ENCODE measurements at places on chromosomes 1 and 21.

- DNase-seq = no peak
Observed at GRCh38 chr1:230828421-230828820, 39.9 kb downstream of the C1orf198 start.

DNA sequence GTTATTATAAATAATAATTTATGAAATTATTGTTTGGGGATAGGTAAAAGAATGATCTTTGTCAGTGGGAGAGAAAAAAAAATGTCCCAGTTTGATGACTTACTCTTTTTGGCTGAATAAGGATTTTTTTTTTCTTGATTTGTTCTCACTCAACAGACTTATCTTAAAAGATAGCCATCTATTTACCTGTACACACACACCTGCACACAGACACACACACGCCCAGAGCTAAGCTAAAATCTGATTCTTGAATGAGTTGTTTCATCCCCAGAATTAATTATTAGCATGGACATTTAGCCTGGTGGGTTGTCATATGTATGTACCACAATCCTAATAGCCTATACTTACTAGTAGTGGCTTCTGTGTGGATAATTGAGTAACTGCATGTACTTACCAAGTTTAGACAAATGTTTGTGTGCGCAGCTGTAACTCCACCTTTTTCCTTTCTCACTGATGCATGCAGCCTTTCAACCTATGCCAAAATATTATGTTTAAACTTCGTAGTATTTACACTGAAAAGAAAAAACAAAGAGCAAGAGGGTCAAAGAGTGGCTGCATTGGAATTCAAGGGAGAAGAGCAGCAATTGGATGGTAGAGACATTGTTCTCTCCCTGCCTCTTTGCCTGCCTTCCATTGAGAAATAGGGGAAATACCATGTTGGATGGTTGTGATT, 174.3 kb downstream of the ADGRL2 start:
- no peak for DNase-seq

DNA sequence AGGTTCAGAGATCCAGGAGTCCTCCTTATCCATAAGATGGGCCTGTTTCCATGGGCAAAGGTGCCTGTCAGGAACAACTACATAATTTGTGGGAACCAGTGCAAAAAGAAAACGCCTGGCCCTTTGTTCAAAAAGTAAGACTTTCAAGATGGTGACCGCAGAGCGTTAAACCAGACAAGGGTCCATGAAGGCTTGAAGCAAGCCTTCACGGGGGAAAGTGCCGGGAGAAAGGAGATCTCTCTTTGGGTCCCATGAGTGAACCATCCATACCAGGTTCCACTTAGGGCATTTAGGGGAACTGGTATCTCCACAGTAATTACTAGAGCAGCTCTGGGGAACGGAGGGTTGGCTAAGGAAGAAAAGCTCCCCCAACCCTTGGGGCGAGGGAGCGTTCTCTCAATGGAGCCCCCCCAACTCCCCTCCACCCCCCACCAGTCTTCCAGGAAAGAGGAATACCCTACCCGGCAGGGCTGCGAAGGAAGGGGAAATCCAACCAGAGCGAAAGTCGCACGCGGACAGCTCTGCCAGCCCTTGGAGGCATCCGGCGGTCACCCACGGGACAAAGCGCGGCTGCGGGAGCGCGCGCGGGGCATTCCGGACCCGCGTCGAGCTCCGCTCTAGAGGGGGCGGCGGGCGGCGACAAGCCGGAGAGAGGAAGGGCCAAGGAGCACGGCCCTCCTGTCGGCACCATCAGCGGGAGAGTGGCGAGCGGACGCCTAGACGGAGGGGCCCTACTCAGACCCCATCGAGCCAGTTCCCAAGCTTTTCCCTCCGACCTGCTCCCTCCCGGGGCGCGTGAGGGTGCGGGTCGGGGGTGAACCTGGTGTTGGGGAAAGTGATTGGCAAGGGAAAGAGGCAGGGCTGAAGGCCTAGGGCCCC, 687 bp upstream of the RASSF5 start:
- DNase-seq = no peak

- DNase-seq = no peak
Observed at GRCh38 chr21:33964706-33965325, 49.2 kb upstream of the ATP5PO start.

DNA sequence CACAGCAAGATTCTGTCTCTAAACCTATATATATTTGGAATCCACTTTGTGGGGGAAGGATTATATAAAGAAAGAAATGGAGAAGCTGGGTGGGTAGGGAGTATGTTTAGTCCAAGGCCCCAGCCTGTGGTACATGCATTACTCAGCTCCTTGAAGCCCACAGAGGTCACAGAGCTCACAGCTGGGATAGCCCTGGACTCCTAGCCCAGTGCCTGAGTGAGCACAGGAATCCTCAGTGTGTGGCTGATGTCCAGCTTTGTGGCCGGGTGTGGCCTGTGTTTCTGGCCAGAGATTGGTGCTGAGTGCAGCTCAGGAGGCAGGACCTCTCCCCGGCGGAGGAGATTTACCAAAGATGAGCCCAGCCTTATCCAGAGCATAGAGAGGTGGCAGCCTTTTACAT, 7.6 kb downstream of the CAPN9 start:
- DNase-seq = no peak

DNA sequence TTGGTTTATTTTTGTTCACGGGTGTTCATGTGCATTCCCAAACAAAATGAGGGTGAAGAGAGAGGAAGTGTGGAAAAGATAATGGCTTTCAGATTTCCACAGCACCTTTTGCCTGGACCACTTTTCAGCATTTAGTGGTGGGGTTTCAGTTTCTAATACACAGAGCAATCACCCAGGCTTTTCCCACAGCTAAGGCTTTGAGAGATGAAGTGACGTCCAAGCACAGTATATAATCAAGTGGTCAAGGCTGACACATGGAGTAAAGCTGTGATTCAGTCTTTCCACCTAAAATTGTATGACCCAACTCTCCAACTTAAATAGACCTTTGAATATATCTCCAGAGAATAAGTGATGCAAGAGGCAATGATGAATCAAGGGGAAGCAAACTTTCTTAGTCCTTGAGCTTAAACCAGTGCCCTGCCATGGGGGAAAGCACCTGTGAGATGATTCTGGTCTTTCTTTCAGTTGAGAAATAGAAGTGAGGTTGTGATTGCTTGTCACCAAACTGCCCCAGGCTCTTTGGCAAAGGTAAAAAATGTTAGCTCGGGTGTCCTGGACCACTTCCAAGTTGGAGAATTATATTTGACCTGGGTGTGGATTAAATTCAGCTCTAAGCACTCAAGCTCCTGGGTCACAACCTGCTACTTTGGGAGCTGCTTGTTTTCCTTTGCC, 2.4 kb upstream of the PIK3R3 start:
- no peak for DNase-seq

GRCh38 chr1:246187834-246188372, 319.2 kb downstream of the SMYD3 start:
- DNase-seq = no peak

- DNase-seq = no peak
Observed at GRCh38 chr1:22115286-22115685, 27.6 kb downstream of the WNT4 start.

DNA sequence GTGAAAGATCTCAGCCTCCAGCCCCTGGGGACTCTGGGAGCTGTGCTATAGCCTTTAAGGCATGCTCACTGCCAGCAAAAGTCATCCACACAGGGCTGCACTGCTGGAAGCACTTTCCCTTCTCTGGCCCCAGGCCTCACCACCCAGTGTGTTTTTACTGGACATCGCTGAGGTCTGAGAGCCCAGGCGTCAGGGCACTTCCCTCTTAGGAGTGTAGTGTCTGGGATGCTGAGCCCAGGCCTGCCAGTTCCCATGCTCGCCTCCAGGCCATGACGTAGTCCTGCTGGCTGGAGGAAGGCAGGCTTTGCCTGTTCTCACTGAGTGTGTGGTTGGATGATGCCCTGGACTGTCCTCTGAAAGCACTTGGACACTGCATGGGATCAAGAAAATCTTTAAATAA, 101.2 kb downstream of the GDAP2 start:
- DNase-seq = no peak

- DNase-seq = peak; percentile 89
Observed at GRCh38 chr1:154760469-154760933, 109.6 kb downstream of the KCNN3 start.

- DNase-seq = no peak
Observed at GRCh38 chr1:187143783-187144182, 315.0 kb downstream of the PLA2G4A start.

DNA sequence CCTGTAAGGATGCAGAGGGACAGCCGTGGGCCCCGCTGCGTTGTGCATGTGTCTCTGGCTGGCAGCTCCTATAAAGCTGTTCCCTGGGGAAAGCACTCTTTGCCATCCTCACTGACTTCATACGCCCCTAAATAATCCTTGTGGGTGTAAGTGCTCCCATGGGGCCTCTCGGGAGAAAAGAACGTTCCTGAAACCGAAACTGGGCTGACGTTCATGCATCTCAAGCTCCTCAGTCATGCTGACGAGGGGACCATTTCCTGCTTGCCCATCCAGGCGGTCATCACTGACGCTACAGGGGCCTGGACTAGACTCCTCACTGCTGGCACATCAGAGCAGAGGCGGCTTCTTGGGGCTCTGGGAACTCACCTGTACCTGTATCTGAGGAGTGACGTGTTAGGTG, 73.1 kb upstream of the USP24 start:
- DNase-seq = no peak

- DNase-seq = no peak
Observed at GRCh38 chr1:25216123-25216522, 16.2 kb downstream of the SYF2 start.

DNA sequence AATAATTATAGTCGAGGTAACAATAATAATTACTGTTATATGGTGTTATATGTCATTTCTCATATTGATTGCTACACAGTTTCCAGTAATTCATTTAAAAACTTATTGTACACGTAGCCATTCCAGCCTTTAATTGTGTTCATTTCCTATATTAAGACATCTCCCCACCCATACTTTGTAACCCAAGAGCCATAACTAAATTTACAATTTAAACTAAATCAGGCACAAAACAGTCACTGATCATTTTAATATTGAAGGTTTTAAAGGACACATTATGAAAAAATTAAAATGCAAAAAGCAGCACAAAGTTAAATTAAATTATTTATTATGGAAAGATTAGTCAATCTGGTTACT, 487.0 kb downstream of the DPYD start:
- no peak for DNase-seq

- no peak for DNase-seq
Observed at GRCh38 chr1:24558902-24559791, 3.3 kb downstream of the NCMAP start.

- no peak for DNase-seq
Observed at GRCh38 chr1:228814176-228814575, 78.9 kb downstream of the RHOU start.

DNA sequence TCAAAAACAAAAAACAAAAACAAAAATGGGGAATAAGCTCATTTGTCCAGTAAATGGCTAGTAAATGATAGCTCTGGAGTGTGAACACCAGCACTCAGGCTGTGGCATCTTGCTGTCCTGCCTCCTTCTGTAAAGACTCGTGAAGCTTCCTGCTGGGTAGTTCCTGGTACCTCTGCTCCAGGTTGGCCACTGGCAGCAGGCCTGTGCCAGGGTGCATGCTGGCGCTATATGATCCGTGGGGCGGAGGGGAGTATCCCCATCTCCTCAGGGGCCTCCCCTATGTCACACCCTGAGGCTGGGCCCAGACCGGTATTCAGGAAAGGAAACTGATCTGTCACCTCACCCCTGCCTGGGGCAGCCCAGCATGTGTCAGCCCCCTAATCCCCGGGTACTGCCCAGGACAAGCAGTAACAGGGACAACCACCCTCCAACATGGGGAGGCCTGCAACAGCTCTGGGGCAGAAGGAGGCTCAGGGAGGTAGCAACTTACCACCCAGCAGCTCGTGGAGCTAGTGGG, 14.1 kb downstream of the ALPL start:
- no peak for DNase-seq

DNA sequence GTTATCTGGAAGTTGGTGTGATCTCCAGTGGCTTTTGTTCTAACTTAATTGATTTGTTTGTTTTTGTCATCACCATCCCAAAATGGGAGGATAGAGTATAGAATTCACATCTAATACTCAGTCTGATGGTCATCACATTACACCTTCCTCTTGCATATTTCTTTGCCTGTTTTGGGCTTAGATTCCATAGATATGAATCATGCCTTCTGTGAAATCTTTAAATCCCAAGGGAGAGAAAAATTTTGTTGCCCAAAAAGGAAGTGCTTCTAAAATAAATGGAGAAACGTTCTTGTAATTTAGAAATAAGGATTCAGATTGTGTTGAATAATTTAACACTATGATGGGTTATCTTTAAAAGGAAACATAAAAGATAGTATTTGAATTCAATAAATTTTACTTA, 446.0 kb upstream of the LRRC7 start:
- DNase-seq = no peak

DNA sequence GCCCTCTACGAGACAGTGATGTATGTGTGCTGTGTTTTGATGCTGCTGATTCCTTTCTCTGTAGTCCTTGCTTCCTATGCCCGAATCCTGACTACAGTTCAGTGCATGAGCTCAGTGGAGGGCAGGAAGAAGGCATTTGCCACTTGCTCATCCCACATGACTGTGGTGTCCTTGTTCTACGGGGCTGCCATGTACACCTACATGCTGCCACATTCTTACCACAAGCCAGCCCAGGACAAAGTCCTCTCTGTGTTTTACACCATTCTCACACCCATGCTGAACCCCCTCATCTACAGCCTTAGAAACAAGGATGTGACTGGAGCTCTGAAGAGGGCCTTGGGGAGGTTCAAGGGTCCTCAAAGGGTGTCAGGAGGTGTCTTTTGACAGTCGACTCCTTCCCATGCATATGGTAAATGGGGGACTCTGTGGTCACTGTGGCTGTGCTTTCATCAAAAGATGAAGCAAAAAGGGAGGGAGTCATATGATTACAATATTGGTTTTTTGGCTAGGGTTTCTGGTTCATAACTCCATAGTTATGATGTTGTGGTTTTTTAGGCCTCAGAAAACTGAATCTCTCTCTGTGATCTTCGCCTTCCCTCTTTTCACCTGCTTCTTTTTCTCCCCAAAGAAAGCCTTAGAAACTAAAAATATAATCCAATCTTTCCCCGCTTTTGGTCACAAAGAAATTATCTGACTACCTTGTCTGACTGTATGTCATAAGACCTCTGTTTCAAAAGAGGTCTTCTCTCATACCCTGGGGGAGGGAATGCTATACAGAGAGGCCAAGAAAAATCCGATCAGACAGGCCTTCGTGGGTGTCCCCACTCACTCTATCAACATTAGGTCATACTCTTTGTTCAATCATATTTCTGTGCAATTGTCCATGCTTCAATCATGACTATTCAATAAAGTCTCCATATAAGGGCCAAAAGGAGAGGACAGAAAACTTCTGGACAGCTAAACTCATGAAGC, 4.2 kb downstream of the OR2T1 start:
- DNase-seq = no peak

GRCh38 chr1:175783126-175783722, 39.8 kb upstream of the TNR start:
- no peak for DNase-seq

DNA sequence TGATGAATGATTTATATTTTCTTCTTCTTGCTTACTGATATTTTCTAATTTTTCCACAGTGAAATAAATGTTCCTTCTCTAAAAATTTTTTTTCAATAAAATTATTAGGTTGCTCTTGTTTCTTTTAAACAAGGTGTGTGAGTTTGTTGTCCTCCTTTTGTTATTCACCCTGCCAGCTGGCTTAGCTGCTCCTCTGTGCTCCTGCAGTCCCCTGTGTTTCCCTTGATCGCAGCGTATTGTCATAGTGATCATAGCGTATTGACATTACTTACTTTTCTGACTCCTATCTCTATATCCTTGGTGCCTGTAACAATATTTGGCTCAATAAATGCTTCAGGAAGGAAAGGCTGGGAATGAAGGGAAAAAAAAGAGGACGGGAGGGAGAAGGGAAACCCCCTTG, 24.9 kb upstream of the PODN start:
- no peak for DNase-seq

GRCh38 chr1:214220891-214221290, 60.1 kb upstream of the SMYD2 start:
- no peak for DNase-seq

- no peak for DNase-seq
Observed at GRCh38 chr1:13956393-13956792, 256.4 kb downstream of the PRDM2 start.

Data from stimulated activated CD4-positive, alpha-beta T cell treated with anti-CD3 and anti-CD28 coated beads, Interleukin-2, amount 100 ng/mL, for 24 hours (primary cell).